ENCODE measurements at places on chromosomes 3 and 15. TPM values are rescaled to one million over a fixed set of nuclear protein-coding genes. Genes with fewer than 3 reads are reported as not detected.

GRCh38 chr3:186930641-186931531 lies 560 bp downstream of the ST6GAL1 start:
- DNase-seq = peak; percentile 52

- DNase-seq = no peak
Observed at GRCh38 chr3:126807795-126808194, 103.8 kb downstream of the CHCHD6 start.

DNA sequence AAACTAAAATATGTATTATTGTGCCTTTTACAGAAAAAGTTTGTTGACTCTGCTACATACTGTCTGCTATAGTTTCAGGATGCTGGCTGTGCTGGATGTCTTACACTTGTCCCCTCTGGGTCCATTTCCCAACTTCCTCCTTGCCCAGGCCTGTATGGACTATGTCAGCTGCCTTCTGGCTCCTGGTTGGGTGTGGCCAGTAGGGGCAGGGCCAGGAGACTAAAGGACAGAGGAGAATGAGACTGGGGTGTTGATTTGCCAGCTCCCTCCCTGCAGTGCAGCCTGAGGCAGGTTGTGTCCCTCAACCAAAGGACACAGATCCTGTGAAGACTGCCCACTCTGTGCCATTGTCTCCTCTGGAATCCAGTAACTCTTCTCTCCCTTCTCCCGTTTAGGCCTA lies 90.6 kb upstream of the UBE2E2 start:
- DNase-seq = no peak

- peak; percentile 68 for DNase-seq
Observed at GRCh38 chr15:48939648-48940047, 24.1 kb downstream of the SHC4 start.

Gene ANKUB1
- total RNA-seq = not detected

Gene TNNC1
- 1.3 TPM for total RNA-seq

Gene C3orf49
- not detected for total RNA-seq

GRCh38 chr3:116476691-116477090 lies 31.4 kb upstream of the LSAMP start:
- no peak for DNase-seq

DNA sequence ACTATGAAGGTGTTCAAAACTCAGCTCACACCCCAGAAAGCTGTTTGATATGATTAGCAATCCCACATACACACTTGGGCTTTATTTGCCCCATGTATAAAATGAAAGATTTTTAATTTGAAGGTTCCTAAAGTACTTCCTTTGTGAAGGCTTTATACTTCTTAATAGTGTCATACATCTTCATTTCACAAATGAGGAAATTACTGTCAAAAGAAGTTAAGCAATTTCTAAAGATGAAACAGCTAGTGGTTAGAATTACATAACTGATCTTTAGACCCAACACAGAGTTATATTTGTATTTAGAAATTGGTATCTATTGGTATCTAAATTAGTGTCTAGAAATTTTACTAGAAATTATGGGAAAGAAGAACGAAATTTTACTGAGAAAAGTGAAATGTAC lies 7.1 kb downstream of the CD200R1 start:
- DNase-seq = no peak

DNA sequence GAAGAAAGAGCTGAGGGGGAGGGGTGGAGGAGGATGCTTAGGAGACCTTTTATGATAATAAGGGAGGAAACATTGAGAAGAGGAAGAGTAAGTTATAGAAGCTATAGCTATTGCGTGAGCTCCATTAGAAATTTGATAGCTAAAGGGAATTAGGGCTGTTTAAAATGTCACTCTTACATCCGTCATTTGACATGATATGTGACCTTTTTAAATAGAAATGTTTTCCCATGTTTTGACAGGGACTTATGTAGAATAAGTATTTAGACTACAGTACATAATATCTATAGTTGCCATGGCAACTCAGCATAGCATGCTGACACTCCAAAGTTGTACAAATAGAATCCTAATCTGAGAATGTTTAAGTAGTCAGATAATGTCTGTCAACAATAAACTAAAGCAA lies 19.2 kb downstream of the RAD51 start:
- DNase-seq = no peak

- DNase-seq = no peak
Observed at GRCh38 chr3:64730681-64731080, 42.9 kb upstream of the ADAMTS9 start.

Gene GUCA1C
- total RNA-seq = not detected

Gene THSD4
- total RNA-seq = 1.2 TPM

DNA sequence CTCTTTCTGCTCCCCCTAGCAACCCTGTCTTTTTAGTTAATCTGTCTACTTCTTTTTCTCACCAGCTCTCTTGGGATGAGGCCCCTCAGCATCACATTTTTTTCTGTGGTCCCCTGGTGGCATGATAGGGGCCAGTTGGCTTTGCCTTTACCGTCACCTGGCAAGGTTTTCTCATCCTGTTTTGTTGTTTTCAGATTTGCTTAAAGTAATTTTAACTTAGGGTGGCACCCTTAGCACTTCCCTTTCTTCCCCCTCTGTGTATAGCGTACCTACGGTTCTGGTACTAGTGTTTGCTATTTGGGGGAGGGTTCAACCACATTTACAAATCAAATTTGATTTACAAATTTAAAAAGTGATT lies 35.6 kb downstream of the PDCD6IP start:
- no peak for DNase-seq

Gene TMC3
- total RNA-seq = not detected

Gene SCAMP5
- 3.6 TPM for total RNA-seq

Gene KLHDC8B
- total RNA-seq = 2.0 TPM

DNA sequence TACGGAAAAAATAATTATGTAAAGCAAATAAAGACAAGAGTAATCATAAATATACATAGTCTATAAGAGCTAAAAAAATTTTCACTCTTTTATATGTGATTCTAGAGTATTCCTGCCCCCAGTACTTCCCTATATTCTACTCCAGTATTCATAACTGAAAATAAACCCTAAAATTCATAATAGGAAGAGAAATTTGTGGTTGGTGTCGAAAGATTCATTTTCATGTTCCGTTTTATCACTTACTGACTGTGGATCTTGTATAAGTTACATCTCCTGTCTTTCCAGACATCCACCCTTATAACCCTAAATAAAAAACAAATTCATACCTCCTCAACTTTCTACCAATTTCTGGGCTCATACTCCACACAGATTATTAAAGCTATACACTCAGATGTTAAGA lies 16.0 kb upstream of the MBNL1 start:
- no peak for DNase-seq

Gene PSTPIP1
- 0.19 TPM for total RNA-seq

Gene PPIP5K1
- total RNA-seq = 6.0 TPM

All from H4 (cell line).